Erythroblast (primary cell): ENCODE measurements at places on chromosomes 16 and 17.
A peak's percentile ranks its signal among the peaks of the same experiment; 100 is the strongest.

GRCh38 chr16:67598527-67598926, 36.2 kb downstream of the CTCF start:
- DNase-seq = no peak

DNA sequence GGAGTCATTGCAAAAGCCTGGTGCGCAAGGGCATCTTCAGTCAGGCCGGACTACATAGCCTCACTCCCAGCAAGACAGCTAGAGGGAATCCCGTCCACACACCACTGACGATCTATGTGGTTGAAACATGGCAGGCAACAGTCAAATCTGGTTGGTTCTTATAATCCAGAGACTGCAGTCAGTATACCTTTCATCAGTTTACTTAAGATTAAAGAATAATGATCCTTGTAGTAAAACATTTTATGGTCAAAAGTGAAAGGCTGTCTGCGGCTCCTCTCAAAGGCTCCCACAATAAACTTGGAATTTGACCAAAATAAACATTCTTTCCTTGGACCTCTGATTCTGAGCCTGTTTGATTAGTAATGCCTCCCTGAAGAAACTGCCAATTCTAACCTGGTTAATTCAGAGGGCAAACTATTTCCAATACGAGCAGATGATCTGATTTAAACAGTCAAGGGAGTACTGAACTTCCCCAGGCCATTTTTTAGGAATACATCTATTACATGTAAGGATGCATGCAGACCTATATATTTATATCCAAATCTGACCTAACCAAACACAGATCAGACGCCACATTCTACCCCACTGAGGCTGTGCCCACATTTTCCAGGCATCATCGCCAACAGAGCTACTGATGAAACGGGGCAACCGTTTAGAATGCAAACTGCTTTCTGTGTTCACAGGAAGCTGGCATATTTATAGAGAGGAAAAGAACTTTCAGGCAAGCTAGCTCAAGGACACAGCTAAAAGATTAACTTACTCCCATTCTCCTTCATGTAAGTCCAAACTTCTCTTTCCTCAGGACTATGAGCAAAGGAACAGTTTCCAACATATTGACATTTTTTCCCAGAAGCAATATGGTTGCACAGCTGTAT, 15.3 kb upstream of the TXNDC11 start:
- no peak for DNase-seq

- DNase-seq = no peak
Measured at GRCh38 chr17:71922439-71922838, 198.4 kb upstream of the SOX9 start.

DNA sequence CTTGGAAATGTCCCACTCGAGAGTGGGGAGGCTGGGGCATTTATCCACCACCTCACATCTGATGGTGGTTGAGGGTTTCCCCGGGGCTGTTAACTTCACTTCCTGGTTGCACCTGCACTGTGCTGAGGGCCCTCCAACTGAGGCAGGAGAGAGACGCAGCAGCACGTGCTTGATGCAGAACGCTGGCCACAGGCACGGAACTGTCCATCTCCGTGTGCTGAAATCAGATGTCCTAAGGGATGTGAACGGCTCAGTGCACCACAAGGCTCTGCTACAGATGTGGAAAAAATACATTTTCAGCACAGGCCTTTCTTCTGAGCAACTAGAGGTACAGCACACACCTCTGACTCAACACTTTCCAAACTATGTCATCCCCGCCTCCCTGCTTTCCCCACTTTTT, 114.8 kb upstream of the C16orf82 start:
- no peak for DNase-seq

DNA sequence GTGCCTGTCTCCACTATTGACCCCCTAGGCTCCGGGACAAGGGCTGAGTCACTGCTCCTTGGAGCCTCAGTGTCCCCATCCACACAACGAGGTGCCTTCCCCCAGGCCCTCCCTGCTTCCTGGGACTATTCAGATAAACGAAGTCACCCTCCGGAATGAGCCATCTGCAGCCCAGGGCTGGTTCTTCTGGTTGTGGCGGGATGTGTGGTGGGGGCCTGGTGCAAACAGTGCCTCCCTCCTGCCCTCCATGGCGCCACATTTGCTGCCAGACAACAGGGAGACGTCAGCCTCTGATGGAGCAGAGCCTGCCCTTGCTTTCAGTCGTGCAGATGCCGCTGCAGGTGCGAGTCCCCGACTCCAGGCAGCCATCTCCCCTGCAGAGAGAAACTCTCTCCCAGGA, 5.1 kb upstream of the KRT16 start:
- DNase-seq = no peak

- DNase-seq = no peak
Measured at GRCh38 chr16:66695935-66696668, 441 bp downstream of the CMTM4 start.

DNA sequence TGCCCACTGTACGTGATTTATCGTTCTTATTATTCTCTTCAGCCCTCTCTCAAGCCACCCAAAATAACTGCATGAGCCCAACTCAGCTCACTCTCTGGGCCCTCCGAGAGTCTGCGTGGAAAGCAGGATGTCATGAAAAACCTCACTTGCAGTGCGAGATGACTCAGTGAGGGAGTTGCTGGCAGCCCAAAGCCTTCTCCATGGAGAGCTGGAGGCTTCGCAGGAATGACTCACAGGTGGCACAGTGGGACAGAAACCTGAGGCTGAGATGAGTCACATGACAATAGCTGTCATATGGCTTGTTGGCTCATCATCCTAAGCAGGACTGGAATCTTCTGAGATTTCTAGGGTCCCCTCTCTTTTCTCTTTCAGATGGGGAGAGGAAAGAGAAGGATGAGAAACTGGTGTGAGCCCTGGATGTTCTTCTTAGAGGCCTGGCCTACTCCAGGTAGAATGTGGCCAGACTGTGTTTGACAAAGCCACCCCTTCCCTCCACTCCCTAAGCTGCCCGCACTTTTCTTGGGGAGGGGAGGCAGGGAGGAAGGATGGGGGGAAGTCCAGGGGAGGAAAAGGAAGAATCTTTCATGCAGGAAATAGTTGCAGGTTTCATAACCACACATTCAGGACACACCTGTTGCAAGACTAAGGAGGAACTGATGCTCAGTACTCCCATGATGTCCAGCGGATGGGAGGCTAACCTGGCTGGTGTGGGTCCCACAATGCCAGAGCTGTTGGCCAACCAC, 160.6 kb upstream of the RPL38 start:
- peak; percentile 7 for DNase-seq

DNA sequence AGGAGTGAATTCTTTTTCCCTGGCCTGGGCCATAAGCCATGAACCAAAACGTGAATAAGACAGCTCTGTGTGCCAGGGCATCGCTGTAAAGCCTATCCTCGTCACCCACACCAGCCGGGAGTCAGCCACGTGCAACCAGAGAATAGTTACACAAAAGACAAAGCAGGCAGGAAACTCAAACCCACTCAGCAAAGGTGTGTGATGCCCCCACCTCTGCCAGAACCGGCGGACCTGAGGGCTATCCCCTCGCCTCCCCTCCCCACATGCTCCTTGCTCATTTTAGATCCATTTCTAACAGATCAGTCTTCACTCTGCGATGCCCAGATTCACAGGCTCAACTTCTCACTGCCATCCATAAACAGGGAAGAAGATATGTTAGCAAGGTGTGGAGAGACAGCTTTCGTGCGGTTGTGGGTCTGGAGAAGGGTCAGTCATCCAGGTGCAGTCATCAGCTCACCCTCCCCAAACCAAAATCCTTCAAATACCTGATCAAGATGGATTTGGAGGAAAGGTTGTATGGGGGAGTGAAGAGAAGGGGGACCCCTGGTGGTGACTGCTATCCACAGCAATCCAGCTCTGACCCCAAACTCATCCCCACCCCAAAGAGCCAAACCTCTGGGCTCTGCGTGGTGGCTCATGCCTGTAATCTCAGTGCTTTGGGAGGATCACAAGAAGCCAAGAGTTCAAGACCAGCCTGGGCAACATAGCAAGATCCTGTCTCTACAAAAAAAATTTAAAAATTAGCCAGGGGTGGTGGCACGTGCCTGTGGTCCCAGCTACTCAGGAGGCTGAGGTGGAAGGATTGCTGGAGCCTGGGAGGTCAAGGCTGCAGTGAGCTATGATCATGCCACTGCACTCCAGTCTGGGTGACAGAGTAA, 219.2 kb downstream of the C16orf78 start:
- DNase-seq = peak; percentile 49

GRCh38 chr17:48139944-48140343, 32.4 kb downstream of the SNX11 start:
- no peak for DNase-seq

DNA sequence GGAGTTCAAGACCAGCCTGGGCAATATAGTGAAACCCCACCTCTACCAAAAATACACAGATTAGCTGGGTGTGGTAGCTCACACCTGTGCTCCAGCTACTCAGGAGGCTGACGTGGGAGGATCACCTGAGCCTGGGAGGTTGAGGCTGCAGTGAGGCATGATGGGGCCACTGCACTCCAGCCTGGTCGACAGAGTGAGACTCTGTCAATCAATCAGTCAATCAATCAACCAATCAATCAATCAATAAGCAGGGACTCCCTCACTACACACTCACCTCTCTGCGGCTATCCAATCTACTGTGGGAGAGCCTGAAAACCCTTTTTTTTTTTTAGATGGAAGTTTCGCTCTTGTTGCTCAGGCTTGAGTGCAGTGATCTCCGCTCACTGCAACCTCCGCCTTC, 31.6 kb downstream of the CPSF4L start:
- peak; percentile 39 for DNase-seq

- peak; percentile 74 for DNase-seq
Measured at GRCh38 chr17:42659079-42659931, at the start of gene TUBG2. Gene TUBG2, plus strand, starts transcription at chr17:42659284. Its CDS starts 220 bp downstream, at chr17:42659504.

DNA sequence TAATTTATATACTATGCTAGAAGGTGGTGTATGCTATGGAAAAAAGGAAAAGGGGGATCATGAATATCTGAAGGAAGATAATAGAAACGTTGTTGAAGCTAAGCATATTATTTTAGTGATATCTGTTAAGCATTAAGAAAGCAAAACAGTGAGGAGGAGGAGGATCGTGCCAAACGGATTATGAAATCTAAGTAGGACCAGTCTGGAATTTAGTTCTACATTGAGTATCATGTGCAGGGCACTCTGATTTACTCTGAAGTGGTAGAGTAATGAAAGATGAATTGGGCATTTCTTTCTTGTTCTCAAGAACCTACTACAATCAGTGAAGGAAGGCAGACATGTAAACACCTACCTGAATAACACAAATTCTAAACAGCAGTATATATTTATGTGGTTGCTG, 195.3 kb downstream of the CYB561 start:
- no peak for DNase-seq

GRCh38 chr16:984736-985636, 3.4 kb downstream of the SOX8 start:
- no peak for DNase-seq

- DNase-seq = no peak
Measured at GRCh38 chr16:12339686-12340085, 363.2 kb downstream of the SNX29 start.
